Stimulated activated CD8-positive, alpha-beta memory T cell treated with anti-CD3 and anti-CD28 coated beads, Interleukin-7, amount 100 ng/mL, for 1 hour (primary cell): ENCODE measurements at places on chromosomes 1 and 21.

DNA sequence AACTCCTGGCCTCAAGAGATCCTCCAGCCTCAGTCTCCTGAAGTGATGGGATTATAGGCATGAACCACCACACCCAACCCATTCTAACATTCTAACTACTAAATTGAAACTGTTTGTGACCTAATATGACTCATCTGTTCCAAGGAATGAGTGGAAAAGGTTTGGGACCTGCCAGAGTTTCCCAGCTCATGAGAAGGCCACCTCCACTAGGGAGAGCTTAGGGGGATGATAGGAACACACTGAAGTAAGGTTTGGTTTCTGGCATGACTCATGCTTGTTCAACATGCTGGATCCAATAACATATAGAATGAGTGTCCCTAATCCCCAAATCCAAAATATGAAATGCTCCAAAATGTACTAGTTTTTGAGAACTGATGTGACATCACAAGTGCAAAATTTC, 18.9 kb upstream of the SCAF4 start:
- DNase-seq = no peak

GRCh38 chr1:160742428-160743127, 3.5 kb downstream of the SLAMF7 start:
- DNase-seq = no peak

DNA sequence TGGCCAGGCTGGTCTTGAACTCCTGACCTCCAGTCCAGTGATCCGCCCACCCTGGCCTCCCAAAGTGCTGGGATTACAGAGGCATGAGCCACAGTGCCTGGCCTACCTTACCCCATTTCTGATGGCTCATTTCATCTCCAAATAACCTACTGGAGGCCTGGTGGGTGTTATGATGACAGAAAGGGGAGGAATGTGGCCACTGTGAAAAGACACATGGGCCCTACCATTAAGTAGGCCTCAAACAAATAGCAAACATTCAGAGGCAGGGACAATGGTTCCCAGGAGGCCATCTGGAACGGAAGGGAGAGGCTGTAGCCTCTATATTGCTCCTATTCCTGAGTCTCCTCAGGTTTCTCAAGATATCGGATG, 932 bp upstream of the FCRLA start:
- no peak for DNase-seq

DNA sequence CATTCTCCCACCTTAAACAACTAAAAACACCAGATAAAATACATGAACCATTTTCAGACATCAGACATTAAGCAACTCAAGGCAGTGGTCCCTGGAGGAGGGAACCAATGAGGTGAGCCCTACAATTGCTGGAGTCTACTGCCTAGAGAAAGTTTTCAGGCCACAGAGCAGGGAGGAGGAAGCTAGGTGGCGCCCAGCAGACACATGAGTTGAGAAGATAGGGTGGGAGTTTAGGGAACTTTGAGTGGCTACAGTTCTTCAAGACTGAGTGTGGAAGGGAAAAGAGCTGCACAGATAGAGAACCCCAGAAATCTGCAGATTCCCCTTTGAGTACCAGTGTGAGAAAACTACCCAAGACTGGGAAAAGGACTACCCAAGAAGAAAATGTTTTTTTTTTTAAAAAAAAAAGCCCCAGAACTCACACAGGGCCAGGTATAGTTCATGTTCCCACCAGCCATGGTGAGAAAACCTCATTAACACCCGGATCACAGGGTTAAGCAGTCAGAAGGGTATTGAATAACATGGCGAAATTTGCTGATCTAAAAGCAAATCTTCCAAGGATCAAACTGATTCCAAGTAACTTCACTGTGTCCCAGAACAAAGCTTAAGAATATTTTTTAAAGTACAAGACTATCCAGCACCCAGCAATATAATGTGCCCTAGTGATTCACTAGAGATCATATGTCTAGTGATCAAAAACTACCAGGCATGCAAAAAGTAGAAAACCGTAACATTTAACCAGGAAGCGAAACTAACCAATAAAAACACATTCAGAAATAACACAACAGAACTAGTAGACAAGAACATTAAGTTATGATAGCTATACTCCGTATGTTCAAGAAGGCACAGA, 12.0 kb downstream of the ALDH9A1 start:
- DNase-seq = no peak

DNA sequence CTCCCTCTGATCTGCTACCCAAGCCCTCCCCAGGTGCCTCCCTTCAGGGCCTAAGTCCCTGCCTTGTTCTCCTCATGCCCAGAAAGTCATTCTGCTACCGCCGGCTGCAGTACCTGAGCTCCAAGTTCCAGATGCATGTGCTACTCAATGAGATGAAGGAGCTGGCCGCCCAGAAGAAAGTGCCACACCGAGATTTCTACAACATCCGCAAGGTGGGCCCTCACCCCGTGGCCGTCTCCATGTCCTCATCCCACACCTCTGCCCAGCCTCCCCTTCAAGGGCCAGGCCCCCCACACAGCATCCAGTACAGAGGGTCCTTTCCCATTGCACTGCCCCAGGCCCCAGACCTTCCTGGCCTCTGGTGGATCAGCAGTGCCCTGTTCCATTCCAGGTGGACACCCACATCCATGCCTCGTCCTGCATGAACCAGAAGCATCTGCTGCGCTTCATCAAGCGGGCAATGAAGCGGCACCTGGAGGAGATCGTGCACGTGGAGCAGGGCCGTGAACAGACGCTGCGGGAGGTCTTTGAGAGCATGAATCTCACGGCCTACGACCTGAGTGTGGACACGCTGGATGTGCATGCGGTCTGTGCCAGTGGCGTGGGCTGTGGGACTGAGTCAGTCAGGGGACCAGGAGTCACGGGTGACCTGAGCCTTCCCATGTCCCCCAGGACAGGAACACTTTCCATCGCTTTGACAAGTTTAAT, 8.2 kb downstream of the AMPD2 start:
- DNase-seq = no peak

- DNase-seq = no peak
These were observed 49.3 kb downstream of the ADAMTS1 start for GRCh38 chr21:26795866-26796329.

DNA sequence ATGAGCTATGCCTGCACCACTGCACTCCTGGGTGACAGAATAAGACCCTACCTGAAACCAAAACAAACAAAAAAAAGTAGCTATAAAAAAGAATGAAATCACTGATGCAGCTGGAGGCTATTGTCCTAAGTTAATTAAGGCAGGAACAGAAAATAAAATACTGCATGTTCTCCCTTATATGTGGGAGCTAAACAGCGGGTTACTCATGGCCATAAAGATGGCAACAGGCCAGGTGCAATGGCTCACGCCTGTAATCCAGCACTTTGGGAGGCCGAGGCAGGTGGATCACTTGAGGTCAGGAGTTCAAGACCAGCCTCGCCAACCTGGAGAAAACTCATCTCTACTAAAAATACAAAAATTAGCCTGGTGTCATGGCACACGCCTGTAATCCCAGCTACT, 152.7 kb downstream of the PIK3R3 start:
- no peak for DNase-seq

- no peak for DNase-seq
These were observed 23.1 kb downstream of the IER5 start for GRCh38 chr1:181111559-181111958.

DNA sequence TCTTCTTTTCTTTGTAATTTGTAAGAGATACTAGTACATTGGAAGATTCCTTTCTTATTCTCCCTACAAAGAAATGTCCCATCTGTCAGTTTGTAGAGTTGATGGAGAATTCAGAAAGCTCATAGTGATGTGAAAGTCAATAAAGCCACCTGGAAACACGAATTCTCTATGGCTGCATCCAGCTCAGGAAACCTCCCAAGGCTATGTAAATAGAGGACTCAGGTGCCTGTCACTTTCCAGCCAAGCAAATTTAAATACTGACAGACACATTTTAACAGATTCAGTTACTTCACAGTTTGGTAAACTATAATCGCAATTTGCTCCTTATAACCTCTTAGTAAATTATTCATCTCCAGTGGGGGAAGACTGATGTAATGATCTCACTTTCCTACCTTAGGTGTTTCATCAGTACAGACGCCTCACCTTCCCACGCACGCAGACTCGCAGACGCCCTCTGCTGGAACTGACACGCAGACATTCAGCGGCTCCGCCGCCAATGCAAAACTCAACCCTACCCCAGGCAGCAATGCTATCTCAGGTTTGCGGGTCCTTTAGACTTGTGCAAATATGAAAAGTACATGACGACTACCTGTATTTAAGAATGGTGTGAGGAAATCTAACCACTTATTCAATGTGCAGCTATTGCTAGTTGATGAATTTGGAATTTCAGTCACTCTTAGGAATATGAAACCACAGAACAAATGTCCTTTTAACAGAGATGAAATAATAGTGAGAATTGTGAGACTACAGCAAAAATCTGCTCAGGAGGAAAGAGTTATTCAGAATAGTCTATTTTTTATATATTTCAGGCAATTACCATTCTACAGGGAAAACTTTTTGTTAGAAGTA, 60.6 kb downstream of the PTPRC start:
- peak; percentile 40 for DNase-seq

- no peak for DNase-seq
These were observed 14.7 kb downstream of the MTHFR start for GRCh38 chr1:11790880-11791715.

DNA sequence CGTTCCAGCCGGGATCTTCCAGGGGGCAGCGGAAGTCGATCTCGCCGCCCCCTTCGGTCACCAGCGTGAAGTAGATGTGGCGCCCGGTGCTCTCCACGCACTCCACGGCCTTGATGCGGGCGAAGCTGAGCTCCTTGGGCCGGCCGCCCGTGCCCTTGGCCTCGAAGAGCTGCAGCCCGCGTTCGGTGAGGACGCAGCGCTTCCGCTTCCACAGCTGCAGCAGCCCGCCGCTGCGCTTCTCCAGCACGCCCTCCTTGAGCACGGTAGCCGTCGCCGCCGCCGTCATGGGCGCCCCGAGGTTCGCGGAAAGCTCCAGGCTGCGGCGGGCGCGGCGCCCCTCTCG, 516 bp downstream of the PHLDA3 start:
- DNase-seq = no peak

GRCh38 chr1:22875241-22875640, 97.4 kb downstream of the LACTBL1 start:
- DNase-seq = no peak

GRCh38 chr1:4978660-4979390, 324.4 kb downstream of the AJAP1 start:
- no peak for DNase-seq

DNA sequence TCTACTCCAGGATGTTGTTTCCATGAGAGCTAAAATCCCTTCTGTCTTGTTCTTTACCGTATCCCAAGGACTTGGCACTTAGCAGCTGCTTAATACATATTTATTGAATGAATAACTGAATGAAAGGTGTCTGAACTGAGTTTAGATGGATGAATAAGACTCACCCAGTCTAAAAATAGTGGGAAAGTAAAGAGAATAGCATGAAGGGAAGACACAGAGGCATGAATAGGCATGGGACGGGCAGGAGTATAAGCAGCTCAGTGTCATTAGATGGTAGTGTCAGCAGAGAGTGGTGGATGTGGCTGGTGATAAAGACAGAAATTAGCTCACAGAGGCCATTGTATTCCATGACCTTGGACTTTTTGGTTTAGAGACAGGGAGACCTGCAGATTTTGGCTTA, 9.2 kb downstream of the IL12RB2 start:
- DNase-seq = no peak

- no peak for DNase-seq
These were observed 20.0 kb downstream of the S100A6 start for GRCh38 chr1:153515504-153516394.

DNA sequence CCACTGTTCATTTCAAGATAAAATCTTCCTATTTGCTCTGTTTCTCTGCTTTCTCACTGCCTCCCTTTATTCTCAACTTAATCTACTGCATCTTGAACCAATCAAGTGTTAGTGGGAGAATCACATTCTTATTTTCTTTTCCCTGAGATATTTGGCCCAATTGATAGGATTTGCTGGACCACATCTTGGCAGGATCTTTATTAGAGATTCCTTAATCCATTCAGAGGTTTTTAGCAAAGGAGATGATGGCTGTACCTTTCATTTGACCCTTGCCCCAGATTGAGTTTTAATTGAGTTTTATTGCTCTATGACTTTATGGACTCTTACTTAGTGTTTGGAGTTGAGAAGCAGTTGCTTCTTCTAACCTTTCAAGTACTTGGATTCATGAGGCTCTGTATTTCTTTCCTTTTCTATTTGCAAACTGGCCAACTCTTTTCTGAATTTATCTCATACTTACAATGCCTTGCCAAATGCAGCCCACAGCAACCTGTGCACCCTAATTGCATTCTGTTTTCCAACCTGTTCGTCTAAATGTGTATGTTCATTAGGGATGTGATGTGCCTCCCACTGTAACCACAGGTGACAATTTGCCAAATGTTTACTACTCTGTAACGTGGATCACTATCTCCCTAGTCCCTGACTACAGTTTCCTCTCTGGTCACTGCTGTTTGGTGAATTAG, 274.8 kb upstream of the KAZN start:
- no peak for DNase-seq

DNA sequence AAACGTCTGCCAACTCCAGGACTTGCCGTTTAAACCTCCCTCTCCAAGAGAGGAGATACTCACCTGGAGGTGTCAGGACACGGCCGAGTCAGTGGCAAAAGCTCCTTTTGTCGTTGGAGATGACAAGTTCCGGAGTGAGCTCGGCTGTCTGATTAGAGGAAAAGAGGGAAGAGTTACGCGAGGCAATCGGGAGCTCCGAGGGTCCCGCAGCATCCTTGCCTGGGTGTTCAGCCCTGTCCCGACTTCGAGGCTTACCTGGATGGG, 497 bp downstream of the ID3 start:
- DNase-seq = no peak

GRCh38 chr1:178684111-178684510, 40.9 kb upstream of the RALGPS2 start:
- DNase-seq = no peak

DNA sequence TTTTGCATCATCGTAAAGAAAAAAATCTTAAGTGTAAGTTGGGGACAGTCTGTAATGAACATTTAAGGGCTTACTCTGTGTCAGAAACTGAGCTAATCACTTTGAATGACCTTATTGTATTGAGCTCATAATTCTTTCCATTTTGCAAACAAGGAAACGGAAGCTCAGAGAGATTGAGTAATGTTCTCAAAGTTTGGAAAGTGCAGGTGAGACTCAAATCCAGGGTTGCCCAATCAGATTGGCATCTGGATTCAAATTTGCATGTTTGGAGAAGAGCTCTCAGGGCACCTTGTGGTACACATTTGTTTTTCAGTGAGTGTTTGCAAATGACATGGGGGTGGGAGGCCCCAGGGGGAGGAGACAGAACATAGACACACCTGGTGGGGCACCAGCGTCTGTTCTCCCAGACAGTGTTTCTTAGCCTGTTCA, 8.0 kb downstream of the ALPL start:
- DNase-seq = no peak

- DNase-seq = no peak
These were observed 18.2 kb upstream of the STMN1 start for GRCh38 chr1:25924454-25924853.

DNA sequence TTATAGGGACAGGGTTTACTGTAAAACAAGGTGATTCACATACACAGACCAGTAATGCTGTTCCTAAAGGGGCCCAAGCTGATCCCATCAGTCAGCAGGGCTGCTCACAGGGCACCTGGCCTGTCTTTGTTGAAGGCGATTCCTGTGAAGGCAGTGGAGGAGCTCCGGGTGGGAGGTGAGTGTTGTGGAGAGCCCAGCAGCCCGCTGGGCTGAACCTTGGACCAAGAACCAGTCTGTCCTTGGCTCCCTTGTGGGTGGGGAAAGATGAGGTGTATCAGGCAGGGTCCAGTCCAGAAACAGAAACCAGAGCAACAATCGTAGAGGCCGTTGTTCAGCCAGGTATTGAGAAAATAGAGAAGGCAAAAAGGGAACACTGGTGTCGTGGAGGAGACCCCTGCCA, 12.5 kb downstream of the PDXK start:
- DNase-seq = no peak

- DNase-seq = no peak
These were observed 6.6 kb upstream of the PRRX1 start for GRCh38 chr1:170657275-170657853.

- no peak for DNase-seq
These were observed 74.3 kb downstream of the LAMC1 start for GRCh38 chr1:183097438-183098051.
